ENCODE measurements at places on chromosomes 3 and 15. TPM values are rescaled to one million over a fixed set of nuclear protein-coding genes. Genes with fewer than 3 reads are reported as not detected.

The RFT1 gene
- 24.1 TPM for total RNA-seq

The SKOR1 gene
- total RNA-seq = 0.13 TPM

The CA12 gene
- 0.68 TPM for total RNA-seq

The WNT7A gene
- total RNA-seq = not detected

The SLC24A5 gene
- not detected for total RNA-seq

The BTLA gene
- total RNA-seq = not detected

DNA sequence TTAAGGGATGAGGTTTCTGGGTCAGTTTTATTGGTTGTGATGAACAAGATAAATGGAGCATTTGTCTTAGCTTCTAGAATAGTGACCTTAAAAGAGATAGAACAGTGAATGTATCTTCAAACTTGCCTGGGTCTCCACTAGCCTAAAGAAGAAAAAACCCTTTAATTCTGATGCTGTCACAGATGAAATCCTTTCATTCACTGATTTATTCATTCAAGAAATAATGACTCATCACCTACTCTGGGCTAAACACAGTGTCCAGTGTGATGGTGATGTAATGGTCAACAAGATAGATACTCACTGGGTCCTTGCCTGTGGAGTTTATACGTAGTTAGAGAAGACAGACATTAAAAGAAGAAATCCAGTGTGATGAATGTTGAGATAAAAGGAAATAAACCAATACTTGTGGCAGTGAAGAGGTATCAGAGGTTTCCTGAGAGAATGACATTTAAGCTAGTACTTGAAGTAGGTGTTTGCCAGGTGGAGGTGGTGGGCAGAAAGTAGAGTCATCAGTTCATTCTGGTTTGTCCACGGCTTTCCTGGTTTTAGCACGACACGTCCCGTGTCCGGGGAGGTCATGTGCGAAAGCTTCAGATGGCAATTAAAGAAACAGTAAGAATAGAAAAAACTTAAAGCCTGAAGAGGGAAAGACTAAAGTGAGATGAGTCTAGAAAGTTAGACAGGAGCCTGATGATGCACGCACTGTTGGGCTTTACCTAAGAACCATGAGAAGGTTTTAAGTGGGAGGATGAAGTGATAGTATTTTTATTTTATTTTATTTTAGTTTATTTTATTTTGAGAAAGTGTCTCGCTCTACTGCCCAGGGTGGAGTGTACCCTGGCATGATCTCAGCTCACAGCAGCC is 18.5 kb downstream of the PAK2 start:
- no peaks in the 10 kb centered on the region for H3K27me3 ChIP-seq
- no peak overlapping the region for H3K27ac ChIP-seq
- H3K4me1 ChIP-seq = peaks cover 3% of the 10 kb centered on the region
- no peak overlapping the region for H3K4me3 ChIP-seq
- DNase-seq = no peak

DNA sequence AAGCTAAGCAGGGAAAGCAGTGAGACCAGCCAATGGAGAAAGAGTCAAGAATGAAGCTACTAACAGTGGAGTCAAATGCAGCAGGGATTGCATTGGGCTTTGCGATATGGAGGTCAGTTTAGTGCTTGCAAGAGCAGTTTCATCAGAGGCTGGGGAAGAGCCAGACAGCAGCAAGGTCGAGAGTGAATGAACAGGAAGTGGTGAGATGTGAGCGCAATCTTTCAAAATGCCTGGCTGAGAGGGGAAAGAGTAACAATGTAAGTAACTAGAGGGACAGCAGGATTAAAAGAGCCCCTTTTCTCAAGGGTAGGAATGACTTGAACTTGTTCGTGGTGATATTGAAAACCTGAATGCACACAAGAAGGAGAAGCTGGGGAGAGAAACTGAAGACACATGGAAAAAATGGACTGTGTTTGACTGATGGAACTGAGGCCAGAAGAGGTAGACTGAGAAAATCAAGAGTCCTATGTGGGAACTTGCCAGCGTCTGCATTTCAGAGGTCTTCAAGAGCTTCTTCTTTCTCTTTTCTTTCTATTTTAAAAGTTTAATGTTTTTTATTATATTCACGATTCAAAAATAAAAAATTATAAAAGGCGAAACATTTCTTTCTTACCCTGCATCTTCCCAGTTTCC is 30.6 kb upstream of the GPR160 start:
- no peak for DNase-seq
- no peak overlapping the region for H3K27ac ChIP-seq
- no peaks in the 10 kb centered on the region for H3K36me3 ChIP-seq
- no peaks in the 10 kb centered on the region for H3K27me3 ChIP-seq

- peak overlapping the region; percentile 80 for H3K4me3 ChIP-seq
- peaks cover 79% of the 10 kb centered on the region for H3K27me3 ChIP-seq
- no peak for DNase-seq
- no peak overlapping the region for H3K27ac ChIP-seq
- H3K4me1 ChIP-seq = 0 out of 2 replicates have a peak, but pooled peaks cover 3% of the 10 kb centered on the region
- no peaks in the 10 kb centered on the region for H3K36me3 ChIP-seq
These were observed 7.0 kb upstream of the NR2F2 start for GRCh38 chr15:96323319-96324145.

- peaks cover 10% of the 10 kb centered on the region for H3K27me3 ChIP-seq
- H3K4me1 ChIP-seq = no peaks in the 10 kb centered on the region
- H3K36me3 ChIP-seq = no peaks in the 10 kb centered on the region
- DNase-seq = no peak
- no peak overlapping the region for H3K27ac ChIP-seq
- no peak overlapping the region for H3K4me3 ChIP-seq
These were observed 39.4 kb upstream of the KY start for GRCh38 chr3:134690226-134690625.

DNA sequence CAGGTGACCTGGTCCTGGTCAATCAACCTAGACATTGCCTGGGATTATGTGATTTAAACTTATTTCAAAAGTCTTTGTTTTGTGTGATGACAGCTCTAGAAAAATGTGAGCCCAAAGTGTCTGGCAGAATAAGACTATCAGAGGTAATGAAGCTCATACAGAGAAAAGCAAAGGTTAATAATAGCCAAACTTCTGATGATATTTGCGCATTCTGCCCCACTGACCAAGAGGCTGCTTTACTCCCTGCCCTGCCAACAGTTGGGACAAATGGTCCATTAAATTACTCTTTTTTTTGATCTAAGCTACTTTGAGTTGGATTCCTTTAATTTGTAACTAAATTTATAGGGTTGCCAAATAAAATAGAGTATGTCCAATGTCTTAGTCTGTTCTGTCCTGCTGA is 911.2 kb downstream of the MCTP2 start:
- no peak overlapping the region for H3K4me3 ChIP-seq
- no peak overlapping the region for H3K27ac ChIP-seq
- no peaks in the 10 kb centered on the region for H3K36me3 ChIP-seq
- no peak for DNase-seq
- no peaks in the 10 kb centered on the region for H3K27me3 ChIP-seq

DNA sequence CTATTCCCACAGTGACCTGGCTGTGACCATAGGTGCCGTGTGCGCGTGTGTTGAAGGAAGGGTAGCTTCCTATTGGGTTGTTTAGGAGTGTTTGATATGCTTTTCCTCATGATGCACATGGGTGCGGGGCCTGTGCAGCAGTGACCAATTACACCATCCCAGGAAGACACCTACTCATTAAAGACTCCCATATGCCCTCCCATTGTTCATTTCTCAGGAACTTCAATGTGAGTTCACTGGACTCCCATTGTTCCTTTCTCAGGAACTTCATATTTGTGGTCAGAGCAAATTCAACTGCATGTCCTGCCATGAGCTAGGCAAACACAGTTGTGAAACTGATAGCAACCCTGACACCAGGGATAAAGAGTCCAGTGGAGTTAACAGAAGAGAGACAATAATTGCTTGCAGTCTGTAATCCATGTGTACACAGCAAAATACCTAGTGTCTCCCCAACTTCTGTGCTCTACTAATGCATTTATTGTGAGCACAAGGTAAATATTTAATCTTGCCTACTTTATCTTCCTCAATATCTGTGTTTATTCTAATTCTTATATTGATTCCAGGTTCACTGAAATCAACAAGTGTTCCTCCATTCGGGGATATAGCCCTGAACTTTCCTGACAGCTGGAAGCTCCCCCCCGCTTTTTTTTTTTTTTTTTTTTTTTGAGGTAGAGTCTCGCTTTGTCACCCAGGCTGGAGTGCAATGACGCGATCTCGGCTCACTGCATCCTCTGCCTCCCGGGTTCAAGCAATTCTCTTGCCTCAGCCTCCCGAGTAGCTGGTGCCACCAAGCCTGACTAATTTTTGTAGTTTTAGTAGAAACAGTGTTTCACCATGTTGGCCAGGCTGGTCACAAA is 57.5 kb upstream of the GCNT3 start:
- no peaks in the 10 kb centered on the region for H3K27me3 ChIP-seq
- H3K36me3 ChIP-seq = no peaks in the 10 kb centered on the region
- no peak overlapping the region for H3K4me3 ChIP-seq
- peaks cover 3% of the 10 kb centered on the region for H3K4me1 ChIP-seq
- DNase-seq = no peak

- H3K27ac ChIP-seq = no peak overlapping the region
- H3K36me3 ChIP-seq = no peaks in the 10 kb centered on the region
- H3K4me1 ChIP-seq = peaks cover 3% of the 10 kb centered on the region
- DNase-seq = no peak
- H3K4me3 ChIP-seq = no peak overlapping the region
- no peaks in the 10 kb centered on the region for H3K27me3 ChIP-seq
These were observed 68.0 kb downstream of the ABHD5 start for GRCh38 chr3:43758592-43759225.

DNA sequence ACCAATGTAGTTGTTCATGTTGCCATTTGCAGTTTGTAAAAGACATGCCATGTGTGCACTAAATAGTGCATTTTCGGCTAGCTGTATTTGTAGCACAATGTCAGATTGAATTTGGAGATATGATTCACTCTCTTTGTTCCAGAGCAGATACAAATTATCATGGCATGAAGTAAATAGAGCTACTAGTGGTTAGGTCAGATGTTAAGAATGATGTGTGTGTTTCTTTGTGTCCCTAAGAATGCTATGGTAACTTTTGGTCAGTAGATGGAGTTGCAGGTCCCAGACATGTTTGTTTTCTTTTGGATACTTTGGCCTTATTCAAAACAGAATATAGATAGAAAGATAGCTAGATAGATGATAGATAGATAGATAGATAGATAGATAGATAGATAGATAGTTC is 595.8 kb downstream of the NLGN1 start:
- no peaks in the 10 kb centered on the region for H3K36me3 ChIP-seq
- H3K27ac ChIP-seq = no peak overlapping the region
- no peak overlapping the region for H3K4me3 ChIP-seq
- H3K27me3 ChIP-seq = no peaks in the 10 kb centered on the region
- DNase-seq = no peak
- no peaks in the 10 kb centered on the region for H3K4me1 ChIP-seq

GRCh38 chr15:84759018-84759417 is 10.6 kb downstream of the ZNF592 start:
- no peaks in the 10 kb centered on the region for H3K36me3 ChIP-seq
- DNase-seq = no peak
- no peaks in the 10 kb centered on the region for H3K4me1 ChIP-seq
- no peak overlapping the region for H3K27ac ChIP-seq
- no peak overlapping the region for H3K4me3 ChIP-seq

DNA sequence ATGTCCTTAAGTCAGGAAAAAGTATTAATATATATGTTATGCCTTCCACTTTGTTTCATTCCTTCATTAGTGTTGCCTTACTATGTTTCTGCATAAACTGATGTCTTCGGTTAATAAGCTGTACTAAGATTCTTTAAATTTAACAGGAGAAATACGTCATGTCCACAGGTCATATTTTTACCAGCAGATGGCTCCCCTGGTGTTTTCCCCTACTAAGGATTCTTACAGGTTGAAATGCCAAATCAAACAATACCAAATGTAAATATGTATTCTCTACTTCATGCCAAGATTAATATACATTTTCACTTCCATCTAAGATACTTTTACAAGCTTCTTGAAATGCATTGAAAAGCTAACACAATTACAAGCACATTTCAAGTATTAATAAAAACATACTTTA is 1602.1 kb downstream of the SI start:
- H3K4me1 ChIP-seq = no peaks in the 10 kb centered on the region
- no peak for DNase-seq
- no peak overlapping the region for H3K4me3 ChIP-seq
- no peak overlapping the region for H3K27ac ChIP-seq
- no peaks in the 10 kb centered on the region for H3K27me3 ChIP-seq

- H3K36me3 ChIP-seq = no peaks in the 10 kb centered on the region
- no peaks in the 10 kb centered on the region for H3K4me1 ChIP-seq
- H3K27ac ChIP-seq = no peak overlapping the region
- no peak overlapping the region for H3K4me3 ChIP-seq
These were observed 199.8 kb upstream of the NR2F2 start for GRCh38 chr15:96130734-96131133.

DNA sequence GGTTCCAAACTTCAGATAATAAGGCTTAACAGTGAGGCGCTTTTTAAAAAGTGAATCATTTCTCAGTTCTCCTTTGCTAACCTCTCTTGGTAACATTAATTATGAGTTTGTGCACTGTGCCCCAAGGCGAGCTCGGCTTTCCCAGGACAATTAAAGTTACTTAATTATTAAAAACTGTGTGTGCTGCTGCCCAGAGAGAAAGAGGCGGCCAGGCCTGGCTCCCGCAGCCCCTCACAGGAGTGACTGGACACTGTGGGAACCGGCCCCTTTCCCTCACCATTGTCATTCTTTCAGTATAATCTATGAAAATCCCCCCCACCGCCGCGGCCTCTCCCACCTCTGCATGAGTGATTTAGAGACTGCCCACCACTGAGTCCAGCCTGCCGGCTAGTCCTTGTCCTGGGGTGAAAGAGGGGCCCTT is 43.1 kb upstream of the HES1 start:
- H3K27me3 ChIP-seq = no peaks in the 10 kb centered on the region
- no peak overlapping the region for H3K4me3 ChIP-seq
- 0 out of 2 replicates have a peak, but pooled peaks cover 3% of the 10 kb centered on the region for H3K4me1 ChIP-seq
- no peaks in the 10 kb centered on the region for H3K36me3 ChIP-seq

DNA sequence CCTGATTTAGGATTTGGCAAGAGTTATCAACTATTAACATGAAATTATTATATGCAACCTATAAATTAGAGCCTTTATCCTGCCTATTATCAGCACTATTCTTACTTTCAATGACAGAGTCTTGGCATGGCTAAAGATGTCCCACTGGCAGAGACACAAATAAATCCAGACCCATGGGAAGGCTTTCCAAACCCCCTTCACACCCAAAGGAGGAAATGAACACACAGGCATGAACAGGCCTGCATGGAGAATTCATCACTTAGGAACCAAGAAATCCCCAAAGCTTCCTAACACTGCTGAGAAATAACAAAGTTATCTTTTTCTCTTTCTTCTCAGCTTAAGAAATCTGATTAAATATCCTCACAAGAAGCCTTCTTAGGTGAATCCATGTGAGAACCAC is 213.9 kb downstream of the OCA2 start:
- no peaks in the 10 kb centered on the region for H3K4me1 ChIP-seq
- peaks cover 18% of the 10 kb centered on the region for H3K36me3 ChIP-seq
- DNase-seq = no peak
- H3K27me3 ChIP-seq = no peaks in the 10 kb centered on the region

GRCh38 chr3:19190126-19190525 is 41.8 kb downstream of the KCNH8 start:
- H3K4me3 ChIP-seq = no peak overlapping the region
- no peak overlapping the region for H3K27ac ChIP-seq
- H3K36me3 ChIP-seq = no peaks in the 10 kb centered on the region

DNA sequence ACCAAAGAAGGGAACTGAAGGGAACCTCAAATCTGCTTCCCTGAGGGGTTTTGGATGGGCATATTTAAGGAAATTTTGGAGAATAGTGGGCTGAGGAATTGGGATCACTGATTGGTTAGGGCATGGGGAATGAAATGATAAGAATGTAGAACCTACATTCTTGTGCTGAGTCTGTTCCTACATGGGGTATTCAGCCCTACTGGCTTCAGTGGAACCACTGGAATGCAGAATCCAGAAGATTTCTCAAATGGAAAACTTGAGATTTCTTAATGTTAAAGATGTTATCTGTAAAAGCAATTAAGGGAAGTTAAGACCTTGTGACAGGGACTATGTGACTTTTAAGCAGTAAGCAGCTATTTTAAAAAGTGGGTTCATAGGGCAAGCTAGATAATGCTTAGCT is 1062.4 kb downstream of the AGBL1 start:
- H3K4me3 ChIP-seq = no peak overlapping the region
- no peaks in the 10 kb centered on the region for H3K4me1 ChIP-seq
- DNase-seq = no peak
- H3K27me3 ChIP-seq = no peaks in the 10 kb centered on the region

Data from H9 (cell line).